ENCODE measurements at places on chromosomes 3 and 15.

- H3K27ac ChIP-seq = no peak overlapping the region
- no peak overlapping the region for H3K4me3 ChIP-seq
- no peaks in the 10 kb centered on the region for H3K27me3 ChIP-seq
- DNase-seq = no peak
- H3K36me3 ChIP-seq = no peaks in the 10 kb centered on the region
Measured at GRCh38 chr3:166606988-166607387, 769.8 kb upstream of the BCHE start.

GRCh38 chr3:32325201-32325600, 66.5 kb upstream of the CMTM7 start:
- no peak for DNase-seq
- no peaks in the 10 kb centered on the region for H3K27me3 ChIP-seq
- no peaks in the 10 kb centered on the region for H3K36me3 ChIP-seq
- no peak overlapping the region for H3K4me3 ChIP-seq
- no peak overlapping the region for H3K27ac ChIP-seq
- H3K4me1 ChIP-seq = no peaks in the 10 kb centered on the region

DNA sequence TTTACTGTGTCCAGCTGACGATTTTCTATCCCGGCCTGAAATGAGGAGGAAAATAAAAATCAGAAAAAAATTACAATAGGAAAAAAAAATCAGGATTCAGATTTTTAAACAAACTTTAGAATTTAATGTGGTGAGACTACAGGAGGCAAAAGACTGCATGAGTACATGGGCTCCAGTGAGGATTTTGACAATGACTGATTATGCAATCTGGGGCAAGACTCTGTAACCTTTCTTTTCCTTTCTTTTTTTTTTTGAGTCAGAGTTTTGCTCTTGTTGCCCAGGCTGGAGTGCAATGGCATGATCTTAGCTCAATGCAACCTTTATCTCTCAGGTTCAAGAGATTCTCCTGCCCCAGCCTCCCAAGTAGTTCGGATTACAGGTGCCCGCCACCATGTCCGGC, 29.9 kb downstream of the SPG11 start:
- peaks cover 20% of the 10 kb centered on the region for H3K36me3 ChIP-seq
- no peaks in the 10 kb centered on the region for H3K4me1 ChIP-seq
- no peak for DNase-seq
- no peak overlapping the region for H3K27ac ChIP-seq

GRCh38 chr3:80366808-80367548, 599.2 kb upstream of the ROBO1 start:
- no peak overlapping the region for H3K27ac ChIP-seq
- H3K4me3 ChIP-seq = no peak overlapping the region
- no peaks in the 10 kb centered on the region for H3K4me1 ChIP-seq
- no peaks in the 10 kb centered on the region for H3K27me3 ChIP-seq

DNA sequence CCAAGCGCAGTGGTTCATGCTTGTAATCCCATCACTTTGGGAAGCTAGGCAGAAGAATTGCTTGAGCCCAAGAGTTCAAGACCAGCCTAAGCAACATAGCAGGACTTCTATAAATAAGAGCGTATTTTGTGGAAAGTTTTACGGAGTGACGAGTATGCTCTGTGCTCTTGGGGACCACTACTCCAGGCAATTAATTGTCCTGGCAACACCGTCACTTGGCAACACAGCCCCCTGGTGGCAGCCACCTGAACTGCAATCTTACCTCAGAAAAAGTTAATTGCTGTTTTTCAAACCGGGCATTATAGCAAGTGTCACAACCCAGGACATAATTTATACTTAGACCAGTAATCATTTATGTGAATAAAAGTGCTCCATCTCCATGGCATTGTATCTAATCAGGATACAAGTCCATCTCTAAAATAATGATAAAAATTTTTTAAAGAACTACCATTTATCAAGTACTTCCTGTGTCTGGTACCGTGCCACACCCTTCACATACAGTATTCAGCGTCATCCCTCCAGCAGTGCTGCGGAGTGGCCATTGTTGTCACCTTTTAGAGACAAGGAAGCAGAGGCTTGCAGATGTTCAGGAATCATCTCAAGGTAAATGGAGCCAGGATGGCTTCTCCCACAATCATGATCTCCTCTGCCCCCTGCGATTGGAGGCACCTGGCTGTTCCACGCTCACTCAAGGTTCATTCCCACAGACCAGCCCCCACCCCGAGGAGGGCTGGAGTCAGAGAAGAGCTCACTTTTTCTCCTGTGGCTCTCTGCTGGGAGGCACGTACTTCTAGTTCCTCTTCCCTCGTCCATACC, 34.5 kb downstream of the PLA2G4D start:
- H3K27ac ChIP-seq = no peak overlapping the region
- H3K4me1 ChIP-seq = no peaks in the 10 kb centered on the region
- H3K4me3 ChIP-seq = no peak overlapping the region
- peak; percentile 76 for DNase-seq
- H3K36me3 ChIP-seq = no peaks in the 10 kb centered on the region

- H3K27ac ChIP-seq = no peak overlapping the region
- no peaks in the 10 kb centered on the region for H3K36me3 ChIP-seq
- DNase-seq = no peak
- H3K27me3 ChIP-seq = no peaks in the 10 kb centered on the region
- no peak overlapping the region for H3K4me3 ChIP-seq
Measured at GRCh38 chr15:70284438-70285214, 186.9 kb upstream of the TLE3 start.

GRCh38 chr15:38670128-38671005, 105.8 kb upstream of the RASGRP1 start:
- H3K36me3 ChIP-seq = no peaks in the 10 kb centered on the region
- peak; percentile 90 for DNase-seq
- H3K4me1 ChIP-seq = peaks cover 88% of the 10 kb centered on the region
- peak overlapping the region; percentile 28 for H3K4me3 ChIP-seq
- no peaks in the 10 kb centered on the region for H3K27me3 ChIP-seq

DNA sequence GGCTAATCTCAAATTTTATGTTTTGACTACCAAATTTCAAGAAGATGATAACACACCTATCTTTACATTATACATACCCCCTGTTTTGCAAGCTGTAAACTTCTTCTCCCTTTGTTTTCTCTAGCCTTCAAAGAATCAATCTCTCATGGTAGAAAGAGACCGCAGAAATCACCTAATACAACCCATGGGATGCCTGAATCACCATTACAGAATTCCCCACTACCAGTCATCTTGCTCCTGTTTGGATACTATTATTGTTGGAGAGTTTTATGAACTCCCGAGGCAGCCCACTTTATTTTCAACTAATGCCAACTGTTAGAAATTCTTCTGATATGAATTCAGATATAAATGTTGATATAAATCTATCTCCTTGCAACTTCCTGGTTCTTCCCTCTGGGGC, 110.9 kb downstream of the FRMD5 start:
- no peaks in the 10 kb centered on the region for H3K27me3 ChIP-seq
- no peak overlapping the region for H3K27ac ChIP-seq
- no peaks in the 10 kb centered on the region for H3K4me1 ChIP-seq
- H3K36me3 ChIP-seq = no peaks in the 10 kb centered on the region
- no peak for DNase-seq

GRCh38 chr3:23271876-23272741, 69.0 kb downstream of the UBE2E2 start:
- H3K27ac ChIP-seq = no peak overlapping the region
- H3K36me3 ChIP-seq = no peaks in the 10 kb centered on the region
- H3K27me3 ChIP-seq = no peaks in the 10 kb centered on the region
- no peak for DNase-seq
- no peak overlapping the region for H3K4me3 ChIP-seq

DNA sequence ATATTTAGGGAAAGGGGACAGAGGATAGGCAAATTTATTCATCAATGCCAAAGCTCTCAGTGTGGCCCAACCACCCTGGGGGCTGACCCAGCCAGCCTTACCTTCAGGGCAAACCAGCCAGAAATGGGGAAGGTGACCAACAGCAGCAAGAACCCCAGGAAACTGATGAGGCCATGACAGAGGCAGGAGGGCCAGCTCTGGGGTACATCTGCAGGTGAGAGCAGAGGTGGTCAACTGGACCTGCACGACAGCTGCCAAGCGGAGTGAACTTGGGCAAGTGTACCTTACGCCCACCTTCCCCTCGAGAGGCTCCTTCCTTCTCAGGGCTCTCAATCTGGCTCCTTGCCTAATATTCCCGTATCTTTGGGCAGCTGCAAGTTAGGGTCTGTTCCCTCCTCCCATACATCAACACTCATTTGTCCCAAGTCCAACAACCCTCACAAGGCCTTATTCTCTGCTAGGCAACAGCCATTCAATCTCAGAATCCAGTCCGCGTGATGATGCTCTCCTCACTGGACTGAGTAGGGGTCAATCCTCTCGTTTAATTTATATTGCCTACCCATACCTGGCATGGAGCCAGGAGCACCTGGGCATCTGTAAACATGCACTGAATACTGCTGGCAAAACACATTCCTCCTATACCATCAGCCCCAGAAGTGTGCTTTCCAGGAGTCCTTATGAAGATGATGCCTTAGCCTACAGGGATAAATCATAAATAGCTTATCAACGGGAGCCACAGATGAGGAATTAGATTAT, 1.7 kb downstream of the STOML1 start:
- no peak for DNase-seq
- H3K27ac ChIP-seq = no peak overlapping the region

DNA sequence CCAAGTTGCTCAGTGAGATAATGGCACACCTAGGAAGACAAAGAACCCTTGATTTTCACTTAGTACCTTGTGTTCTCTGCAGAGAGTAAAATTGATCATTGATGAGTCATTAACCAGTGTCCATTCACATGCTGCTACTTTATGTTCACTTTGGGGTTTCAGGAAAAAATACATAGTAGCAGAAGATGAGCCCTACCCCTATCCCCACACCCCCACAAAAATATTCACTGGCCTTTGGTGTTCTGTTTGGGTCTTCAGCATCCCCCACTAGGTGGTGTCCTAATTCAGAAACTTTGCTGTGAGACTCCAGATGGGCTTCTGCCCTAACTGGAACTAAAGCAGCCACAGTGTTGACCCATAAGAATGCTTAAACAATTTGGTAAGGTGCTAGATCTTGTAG, 178.8 kb downstream of the KLHL25 start:
- no peak overlapping the region for H3K27ac ChIP-seq
- H3K27me3 ChIP-seq = no peaks in the 10 kb centered on the region
- H3K36me3 ChIP-seq = no peaks in the 10 kb centered on the region
